HuH-7 (cell line): ENCODE measurements at places on chromosomes 16 and 17.

- no peak for DNase-seq
Observed at GRCh38 chr17:31907342-31907962, 5.9 kb upstream of the UTP6 start.

DNA sequence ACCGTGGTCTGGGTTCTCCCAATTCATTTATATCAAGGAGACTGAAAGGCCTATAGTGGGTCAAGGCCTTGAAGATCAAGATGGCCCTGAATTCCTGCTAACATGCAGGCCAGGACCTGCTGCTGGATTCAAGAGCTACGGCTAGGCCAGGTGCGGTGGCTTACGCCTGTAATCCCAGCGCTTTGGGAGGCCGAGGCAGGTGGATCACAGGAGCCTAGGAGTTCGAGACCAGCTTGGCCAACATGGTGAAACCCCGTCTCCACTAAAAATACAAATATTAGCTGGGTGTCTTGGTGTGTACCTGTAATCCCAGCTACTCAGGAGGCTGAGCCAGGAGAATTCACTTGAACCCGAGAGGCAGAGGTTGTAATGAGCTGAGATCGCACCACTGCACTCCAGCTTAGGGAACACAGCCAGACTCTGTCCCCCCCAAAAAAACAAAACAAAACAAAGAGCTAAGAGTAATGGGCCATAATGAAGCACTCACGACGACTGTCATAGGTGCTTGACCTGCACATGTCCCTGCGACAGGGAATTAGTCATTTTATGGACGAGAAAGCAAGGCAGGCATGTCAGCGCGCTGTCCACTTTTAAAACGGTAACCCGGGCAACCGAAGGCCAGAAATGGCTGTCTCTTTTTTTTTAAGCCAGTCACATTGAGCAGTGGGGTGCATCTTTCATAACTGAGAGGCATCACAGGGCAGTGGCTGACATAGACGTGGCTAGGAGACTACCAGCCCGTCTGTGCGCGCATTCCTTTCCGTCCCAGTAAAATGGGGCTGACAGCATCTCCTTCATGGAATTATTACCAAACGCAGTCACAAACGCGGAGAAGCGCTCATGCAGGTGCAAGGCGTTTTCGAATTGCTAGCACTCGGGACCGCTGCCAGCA is 1.0 kb upstream of the FBRS start:
- DNase-seq = no peak

GRCh38 chr16:63361032-63361624 is 1324.9 kb upstream of the CDH8 start:
- DNase-seq = peak; percentile 1

- DNase-seq = no peak
Observed at GRCh38 chr17:81500047-81500446, 12.6 kb downstream of the ACTG1 start.

DNA sequence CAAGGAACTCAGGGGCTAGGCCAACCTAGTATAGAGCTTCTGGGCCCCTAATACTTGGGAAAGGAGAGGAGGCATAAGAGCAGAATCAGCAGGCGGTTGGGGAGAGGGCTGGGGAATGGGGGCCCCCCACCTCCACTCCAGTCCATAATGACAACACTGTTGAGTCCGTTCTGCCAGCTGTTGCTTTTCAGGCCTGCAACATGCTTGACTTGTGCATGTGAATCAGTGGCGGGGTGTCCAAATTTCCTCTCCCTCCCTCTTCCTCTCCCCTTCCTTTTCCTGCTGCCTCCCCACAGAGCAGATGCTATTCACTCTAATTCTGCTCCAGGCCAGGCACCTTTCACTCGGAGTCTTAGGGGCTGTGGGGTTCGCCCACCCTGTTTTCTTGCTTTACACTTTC is 31.7 kb downstream of the SGSM2 start:
- DNase-seq = no peak

DNA sequence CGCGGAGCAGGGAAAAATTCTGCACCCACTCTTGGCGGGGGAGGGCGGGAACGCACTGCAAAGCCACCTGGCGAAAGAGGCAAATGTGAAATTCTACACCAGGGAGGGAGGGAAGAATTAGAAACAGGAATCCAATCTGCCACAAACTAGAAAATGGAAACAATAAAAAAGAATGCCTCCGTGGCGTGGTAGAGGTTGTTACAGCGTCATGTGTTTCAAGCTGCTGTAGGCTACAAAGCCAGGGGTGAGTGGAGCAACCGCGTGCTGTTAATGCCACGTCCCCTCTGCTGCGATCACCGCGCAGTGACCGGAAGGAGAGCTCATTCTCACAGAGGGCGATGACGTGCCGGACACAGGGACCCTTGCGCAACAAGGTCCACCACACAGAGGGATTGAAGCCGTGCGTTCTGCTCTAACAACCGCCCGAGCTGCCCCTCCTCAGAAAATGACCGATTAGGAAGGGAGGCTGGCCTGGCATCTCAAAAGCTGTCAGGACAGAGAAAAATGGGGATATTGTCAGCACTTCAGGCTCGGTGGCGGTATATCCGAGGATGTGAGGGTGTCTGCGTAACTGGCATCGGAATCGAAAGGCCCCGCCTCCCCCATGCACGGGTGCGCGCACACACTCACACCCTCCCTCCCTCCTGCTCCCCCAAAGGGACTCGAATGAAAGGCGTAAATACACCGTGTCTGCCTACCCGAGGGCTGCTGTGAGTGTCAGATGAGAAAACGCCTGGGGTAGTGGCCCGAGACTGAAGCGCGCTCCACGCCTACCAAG is 70.8 kb upstream of the TNRC6C start:
- DNase-seq = no peak

DNA sequence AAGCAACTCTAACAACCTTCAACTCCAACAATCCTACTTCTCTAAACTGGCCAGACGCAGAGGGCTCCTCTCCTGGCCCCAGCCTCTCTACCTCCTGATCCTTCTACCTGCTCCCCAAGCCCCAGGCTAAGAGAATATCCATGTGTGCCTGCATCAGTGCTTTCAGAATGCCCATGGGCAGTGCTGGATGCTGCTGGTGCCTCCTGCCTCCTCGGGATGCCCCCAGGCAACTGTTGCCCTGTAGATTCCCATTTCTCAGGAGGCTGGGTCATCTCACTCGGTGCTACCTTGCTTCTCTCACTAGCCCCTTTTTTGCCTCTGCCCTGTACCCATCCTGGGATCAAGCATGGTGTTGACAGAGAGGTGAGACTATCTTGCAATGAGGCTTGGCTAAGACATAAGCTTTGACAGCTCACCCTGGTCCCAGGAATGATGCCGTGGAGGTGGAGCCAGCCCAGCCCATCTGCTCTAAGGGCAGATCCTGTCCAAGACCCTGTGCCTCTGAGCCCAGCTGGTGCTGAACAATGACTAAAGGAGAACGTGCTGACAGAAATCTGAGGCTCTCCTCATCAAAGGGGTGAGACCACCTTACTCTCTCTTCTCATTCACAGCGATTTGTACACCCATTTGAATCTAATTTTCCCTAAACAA is 19.4 kb upstream of the SUPT4H1 start:
- no peak for DNase-seq

- peak; percentile 90 for DNase-seq
Observed at GRCh38 chr17:39621523-39622379, 5.0 kb upstream of the PPP1R1B start.

GRCh38 chr17:58275417-58275816 is 5.3 kb downstream of the MPO start:
- DNase-seq = no peak

DNA sequence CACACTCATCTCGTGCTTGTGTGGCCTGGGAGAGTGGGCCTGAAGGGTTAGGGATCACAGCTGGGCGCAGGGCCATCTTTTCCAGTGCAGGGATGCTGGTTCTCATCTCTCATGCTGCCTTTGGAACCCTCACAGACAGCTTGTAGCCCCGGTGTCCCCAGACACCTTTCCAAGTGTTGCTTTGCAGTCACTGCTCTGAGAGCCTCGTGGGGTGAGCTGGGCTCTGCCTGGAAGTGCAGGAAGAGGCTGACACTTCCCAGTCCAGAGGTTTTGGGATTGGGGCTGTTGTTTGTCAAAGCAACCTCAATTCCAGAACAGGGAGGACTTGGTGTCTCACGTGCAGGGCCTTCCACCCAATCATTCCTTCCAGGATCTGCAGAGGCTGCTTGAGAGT is 28.2 kb downstream of the TBX4 start:
- DNase-seq = no peak

- DNase-seq = no peak
Observed at GRCh38 chr17:32590974-32591373, 104.2 kb downstream of the CDK5R1 start.

DNA sequence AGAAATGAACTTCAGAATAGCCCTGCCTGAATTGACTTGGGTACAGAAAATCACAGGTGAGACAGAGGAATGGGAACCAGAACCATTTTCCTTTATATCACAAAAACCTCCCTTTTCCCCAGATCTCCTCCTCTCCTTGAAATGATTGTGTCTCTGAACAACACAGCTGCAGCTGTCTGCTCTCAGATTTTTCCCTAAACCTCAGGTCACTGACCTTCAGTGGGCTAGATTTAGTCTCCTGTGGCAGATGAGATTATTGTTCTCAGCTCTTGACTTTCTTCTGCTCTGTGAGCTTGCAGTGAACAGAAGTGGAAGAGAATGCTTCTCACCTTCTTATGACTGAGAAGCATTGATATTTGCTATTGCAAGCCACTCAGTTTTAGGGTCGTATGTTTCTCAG is 92.3 kb upstream of the FAM20A start:
- DNase-seq = no peak

GRCh38 chr16:68408428-68408827 is 39.9 kb downstream of the SMPD3 start:
- no peak for DNase-seq

DNA sequence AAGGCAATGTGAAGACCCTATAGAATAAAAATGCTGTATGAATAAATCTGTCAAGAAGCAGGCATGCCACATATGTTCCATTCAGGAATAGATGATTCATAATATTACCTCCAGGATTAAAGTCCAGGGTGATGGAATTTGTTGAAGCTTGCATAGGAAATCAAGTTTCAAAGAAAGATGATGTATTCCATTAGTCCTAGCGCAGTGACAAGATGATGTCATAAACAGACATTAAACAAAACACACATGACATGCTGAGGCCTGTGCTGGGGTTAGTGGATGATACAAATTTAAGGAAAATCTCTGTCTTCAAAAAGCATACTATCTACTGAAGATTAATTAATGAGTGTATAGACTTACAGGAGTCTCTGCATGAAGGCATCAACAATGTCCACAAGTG is 1025.2 kb downstream of the CDH11 start:
- DNase-seq = no peak

GRCh38 chr16:57946181-57946801 is 24.6 kb downstream of the CNGB1 start:
- no peak for DNase-seq

GRCh38 chr17:40553694-40554534 is 11.4 kb downstream of the CCR7 start:
- no peak for DNase-seq

DNA sequence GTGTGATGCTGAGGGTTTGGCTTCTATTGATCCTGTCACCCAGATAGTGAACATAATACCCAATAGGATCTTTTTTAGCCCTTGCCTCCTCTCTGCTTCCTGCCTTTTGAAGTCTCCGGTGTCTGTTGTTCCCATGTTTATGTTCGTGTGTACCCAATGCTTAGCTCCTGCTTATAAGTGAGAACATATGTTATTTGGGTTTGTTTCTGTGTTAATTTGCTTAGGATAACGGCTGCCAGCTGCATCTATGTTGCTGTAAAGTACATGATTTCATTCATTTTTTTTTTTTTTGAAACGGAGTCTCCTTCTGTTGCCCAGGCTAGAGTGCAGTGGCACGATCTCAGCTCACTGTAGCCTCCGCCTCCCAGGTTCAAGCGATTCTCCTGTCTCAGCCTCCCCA is 23.0 kb downstream of the DUS2 start:
- DNase-seq = no peak

DNA sequence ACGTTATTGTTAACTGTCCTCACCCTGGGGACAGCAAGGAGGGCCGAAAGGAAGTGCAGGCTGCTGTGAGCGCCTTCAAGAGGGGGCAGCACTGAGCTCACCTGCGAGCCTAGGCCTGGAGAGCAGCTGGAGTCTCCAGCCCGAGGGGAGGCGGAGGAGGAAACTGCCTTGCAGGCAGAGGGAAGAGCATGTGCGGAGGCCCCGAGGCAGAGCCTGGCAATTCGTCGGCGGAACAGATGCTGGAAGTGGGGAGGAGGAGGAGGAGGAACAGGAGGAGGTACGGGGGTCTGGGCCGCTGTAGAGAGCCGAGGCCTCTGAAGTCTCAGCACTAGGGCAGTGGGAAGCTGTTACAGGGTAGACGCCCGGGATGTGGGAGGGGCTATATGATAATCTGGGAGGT is 49.6 kb upstream of the PLCG2 start:
- DNase-seq = no peak

- no peak for DNase-seq
Observed at GRCh38 chr17:379531-380465, 27.2 kb upstream of the RPH3AL start.

DNA sequence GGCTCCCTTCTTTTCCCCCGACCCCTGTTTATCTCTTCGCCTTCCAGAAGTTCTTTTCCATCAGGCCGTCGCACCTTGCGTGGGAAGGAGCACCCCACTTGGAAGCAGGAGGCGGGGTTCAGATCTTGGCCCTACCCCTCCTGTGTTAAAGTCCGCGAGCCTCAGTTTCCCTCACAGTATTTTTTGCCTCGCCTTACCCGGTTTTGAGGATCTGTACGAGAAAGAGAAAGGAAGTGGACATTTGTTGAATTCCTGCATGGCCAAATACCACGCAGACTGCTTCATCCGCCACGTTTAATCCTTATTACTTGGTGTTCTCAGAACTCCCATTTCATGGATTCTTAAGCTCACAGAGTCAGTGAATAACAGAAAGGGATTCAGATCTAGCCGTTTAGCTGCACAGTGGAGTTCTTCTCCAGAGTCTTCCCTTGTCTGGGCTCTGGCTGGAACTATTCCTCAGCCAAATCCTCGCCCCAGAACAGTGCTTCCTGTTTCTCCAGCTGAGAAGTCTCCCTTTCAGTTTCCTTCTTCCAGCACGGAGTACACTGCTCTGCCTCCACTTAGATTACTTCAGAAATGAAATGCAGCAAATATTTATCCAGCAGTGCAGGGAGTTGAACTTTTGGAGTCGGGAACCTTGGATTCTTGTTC is 590 bp downstream of the TMEM219 start:
- DNase-seq = no peak

DNA sequence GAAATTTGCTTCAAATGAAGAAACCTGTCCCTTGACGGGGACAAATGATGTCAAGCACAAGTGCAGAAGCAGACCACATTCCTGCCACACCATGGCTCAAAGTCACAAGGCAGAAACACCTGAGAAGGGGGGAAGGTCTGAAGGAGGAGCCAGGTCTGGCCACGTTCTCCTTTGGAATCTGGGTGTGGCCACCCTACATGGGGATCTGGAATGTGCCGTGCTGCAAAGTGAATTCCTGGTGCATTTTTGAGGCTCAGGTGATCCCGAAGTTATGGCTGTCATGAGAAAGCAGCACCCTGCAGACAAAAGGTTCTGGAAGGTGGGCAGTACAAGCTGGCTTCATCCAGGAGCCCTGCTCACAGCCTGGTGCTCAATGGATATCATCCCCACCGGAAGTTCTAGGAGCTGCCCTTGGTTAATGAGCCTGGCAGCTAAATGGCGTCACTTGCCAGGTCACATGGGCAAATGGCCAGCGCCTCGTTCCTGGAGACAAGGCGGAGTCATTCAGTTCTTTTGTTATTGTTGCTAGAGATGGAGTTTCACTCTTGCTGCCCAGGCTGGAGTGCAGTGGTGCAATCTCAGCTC is 20.1 kb upstream of the ADCY9 start:
- DNase-seq = no peak

GRCh38 chr17:80913928-80914821 is 77.5 kb upstream of the CHMP6 start:
- DNase-seq = no peak

GRCh38 chr17:20009052-20009301 is 182 bp upstream of the SPECC1 start:
- no peak for DNase-seq
